ENCODE measurements at places on chromosomes 13 and 19.
A peak's percentile ranks its signal among the peaks of the same experiment; 100 is the strongest.

- no peak for DNase-seq
Measured at GRCh38 chr13:71856548-71857043, 10.4 kb downstream of the DACH1 start.

GRCh38 chr19:1513499-1514294, 878 bp upstream of the ADAMTSL5 start:
- peak; percentile 69 for DNase-seq

DNA sequence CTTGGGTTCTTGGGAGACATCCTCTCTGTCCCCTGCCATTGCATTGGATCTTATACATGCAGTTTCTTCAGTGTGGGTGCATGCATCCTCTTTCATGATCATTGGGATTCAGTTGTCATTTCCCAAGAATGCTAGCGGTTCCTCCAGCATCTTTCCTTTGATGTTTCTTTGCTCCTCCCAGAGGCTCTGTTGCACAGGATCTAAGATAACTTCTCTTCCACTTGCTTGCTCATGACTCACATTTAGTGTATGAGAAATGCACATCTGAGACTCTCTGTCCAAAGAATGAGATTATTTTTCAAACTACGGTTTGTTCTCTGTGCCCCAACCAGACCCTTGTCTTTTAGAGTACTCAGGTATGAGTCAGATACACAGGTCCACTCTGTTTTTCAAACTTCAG, 197.1 kb downstream of the NDFIP2 start:
- peak; percentile 42 for DNase-seq

GRCh38 chr19:49676136-49676783, 811 bp upstream of the PRMT1 start:
- DNase-seq, result peak; percentile 91

GRCh38 chr13:55013051-55013450, 1984.4 kb downstream of the OLFM4 start:
- no peak for DNase-seq

- DNase-seq, result peak; percentile 2
Measured at GRCh38 chr19:34075661-34076091, 96.6 kb upstream of the LSM14A start.

GRCh38 chr19:9883231-9883758, 48.2 kb downstream of the PIN1 start:
- no peak for DNase-seq

DNA sequence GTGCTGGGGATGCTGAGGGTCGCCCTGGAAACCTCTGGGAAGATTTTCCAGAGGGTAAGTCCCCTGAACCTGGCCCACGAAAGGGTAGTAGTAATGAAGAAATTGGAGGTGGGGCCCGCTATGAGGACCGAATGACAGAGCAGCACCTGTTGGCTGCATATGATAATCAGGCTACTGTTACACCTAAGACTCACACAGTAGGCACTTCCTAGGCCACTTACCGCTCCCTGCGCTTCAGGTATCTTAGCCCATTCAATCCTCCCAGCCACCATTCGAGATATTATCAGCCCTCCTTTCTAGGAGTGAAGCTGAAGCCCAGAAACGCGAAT, 4.3 kb upstream of the LRFN3 start:
- no peak for DNase-seq

- no peak for DNase-seq
Measured at GRCh38 chr13:94765814-94766213, 53.5 kb upstream of the SOX21 start.

DNA sequence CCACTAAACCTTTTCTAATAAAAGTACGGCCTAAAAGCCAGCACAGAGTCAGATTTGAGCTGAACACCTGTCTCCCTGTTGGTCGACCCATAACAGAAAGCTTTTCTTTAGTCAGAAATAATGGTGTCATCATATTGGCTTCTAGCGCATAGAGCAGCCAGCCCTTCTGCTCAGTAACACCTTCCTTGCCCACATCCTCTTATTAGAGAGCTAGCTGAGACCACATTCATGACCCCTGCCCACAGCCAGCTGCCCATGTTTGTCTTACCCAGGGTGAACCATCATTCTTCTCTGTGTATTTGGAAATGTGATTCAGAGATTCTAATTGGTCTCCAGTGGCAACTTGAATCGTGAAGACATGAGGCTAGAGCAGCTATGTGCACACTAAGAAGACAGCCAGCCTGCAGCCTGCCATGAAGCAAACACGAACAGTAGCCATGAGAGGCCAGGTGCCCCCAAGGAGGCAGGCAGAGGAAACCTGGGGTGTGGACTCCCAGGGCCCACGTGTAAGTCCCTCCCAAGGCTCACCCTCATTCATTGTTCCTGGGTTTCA, 82.3 kb upstream of the PDCD5 start:
- DNase-seq, result no peak

- no peak for DNase-seq
Measured at GRCh38 chr19:53947624-53948023, 15.1 kb upstream of the CACNG8 start.

GRCh38 chr13:48506092-48506701, 26.7 kb downstream of the RCBTB2 start:
- no peak for DNase-seq

Data from fibroblast of skin of back (primary cell).